ENCODE measurements at places on chromosomes 1 and 21.

DNA sequence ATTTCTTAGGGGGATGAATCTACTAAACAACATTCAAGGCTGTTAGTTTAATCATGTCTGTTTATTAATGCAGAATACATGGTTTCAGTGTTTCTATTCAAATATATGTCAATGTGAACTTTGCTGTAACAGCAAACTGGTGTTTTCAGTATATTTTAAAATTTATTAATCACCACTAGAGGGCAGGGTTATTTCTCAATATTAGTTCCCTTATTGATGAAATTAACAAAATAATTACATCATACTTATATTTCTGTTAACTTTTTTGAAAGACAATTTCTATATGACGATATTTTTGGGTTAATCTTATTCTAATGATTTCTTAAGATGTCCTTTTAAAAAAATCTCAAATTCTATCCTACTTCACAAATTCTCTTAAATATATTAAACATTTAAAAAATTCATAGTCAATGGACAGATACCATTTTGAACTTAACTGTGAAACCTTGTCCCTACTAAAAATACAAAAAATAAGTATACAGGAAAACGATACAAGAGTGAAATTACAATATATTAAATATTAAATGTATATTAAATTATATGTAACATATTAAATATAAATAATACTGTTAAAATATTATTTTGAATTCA lies 1034.1 kb upstream of the PRMT6 start:
- DNase-seq: no peak

- DNase-seq: no peak
Measured at GRCh38 chr1:246969621-246970020, 37.9 kb upstream of the AHCTF1 start.

DNA sequence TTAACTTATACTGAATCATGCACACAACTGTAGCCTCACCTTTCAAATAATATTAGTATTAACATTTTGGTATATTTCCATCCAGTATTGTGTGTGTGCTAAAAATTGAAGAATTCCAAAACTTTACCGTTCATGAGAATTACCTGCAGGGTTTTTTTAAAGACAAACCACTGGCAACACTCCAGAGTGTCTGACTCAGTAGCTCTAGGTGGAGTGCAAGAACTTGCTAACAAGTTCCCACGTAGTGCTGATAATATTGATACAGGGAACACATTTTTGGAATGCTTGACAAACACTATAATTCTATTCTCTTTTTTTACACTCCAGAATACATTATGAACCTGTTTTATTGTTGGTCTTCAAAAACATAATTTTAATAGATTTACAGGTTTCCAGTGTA lies 27.7 kb upstream of the SLC5A9 start:
- no peak for DNase-seq

GRCh38 chr1:65309304-65310077 lies at the start of gene DNAJC6:
Gene DNAJC6 (plus strand): TSS chr1:65309543. CDS start chr1:65309746, 203 bp downstream.
- DNase-seq: peak; percentile 15

- DNase-seq: no peak
Measured at GRCh38 chr1:28456078-28456477, 49.8 kb upstream of the RCC1 start.

- DNase-seq: no peak
Measured at GRCh38 chr1:49213301-49213700, 436.6 kb upstream of the BEND5 start.

DNA sequence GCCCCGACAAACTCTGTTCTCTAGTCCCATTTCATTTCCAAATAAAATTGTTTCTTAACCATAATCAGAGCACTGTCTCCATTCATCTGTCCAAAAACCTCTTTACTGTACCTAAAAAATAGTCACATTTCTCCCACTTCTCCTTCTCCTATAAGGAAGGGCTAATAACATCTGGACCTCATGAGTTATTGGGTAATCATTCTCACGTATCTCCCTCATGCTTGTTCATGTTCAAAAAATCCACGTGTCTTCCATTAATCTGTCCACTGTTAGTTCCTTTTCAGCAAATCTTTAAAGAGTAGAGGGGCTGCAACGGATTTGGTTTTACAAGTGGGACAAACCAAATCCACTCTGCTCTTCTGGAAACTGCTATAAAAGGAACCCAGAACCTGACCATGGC lies 1418.8 kb downstream of the MRPL39 start:
- no peak for DNase-seq

- DNase-seq: no peak
Measured at GRCh38 chr1:57854436-57854835, 430.6 kb upstream of the DAB1 start.

DNA sequence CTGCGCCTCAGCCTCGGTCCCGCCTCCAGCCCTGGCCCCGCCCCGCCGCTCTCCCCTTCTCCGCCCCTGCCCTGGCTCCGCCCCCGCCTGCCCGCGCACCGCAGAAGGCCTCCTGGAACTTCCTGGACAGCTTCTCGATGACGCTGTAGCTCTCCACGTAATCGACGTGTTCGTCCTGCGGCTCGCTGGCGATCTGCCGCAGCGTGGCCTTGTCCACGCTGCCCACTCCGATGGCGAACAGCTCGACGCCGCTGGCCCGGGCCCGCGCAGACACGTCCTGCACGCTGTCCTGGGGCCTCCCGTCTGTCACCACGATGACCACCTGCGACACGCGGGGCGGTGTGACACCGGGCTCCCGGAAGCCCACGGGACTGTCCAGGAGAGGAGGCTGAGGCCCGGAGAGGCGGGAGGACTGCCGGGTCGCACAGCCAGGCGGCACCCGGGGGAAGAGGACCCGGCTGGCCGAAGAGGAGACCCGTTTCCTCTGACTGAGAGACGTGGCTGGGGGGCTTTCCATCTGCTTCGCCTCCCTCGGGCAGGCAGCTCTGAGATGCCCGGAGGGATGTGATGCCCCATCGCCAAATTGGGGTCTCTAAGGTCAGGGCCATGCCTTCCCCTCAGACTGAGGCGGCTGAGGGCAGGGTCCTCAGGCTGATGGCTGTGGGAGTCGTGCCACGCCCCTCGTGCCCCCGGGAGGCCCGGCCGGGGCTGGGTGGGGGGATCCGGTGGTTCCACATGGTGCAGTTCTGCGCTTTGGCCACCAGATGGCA lies 4.6 kb downstream of the MATN1 start:
- peak; percentile 92 for DNase-seq

DNA sequence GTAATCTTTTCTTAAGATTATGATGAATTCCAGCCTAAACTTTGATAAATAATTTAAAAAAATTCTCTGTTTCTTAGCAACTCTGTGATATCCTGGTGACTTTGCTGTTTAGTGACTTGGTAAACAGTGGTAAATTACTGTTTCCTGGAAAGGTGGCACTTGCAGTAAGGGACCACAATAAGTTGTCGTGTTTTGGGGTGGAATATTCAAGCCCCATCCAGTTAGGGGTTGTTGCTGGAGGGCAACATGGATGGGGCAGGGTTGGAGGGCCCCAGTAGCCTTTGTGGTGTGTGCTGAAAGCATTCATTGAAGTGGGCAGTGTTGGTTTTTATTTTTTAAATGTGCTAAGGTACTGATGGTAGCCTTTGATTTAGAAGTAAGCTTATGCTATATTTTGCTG lies 30.3 kb downstream of the PRDM2 start:
- DNase-seq: no peak

GRCh38 chr21:35840197-35840799 lies 220.0 kb downstream of the SETD4 start:
- DNase-seq: peak; percentile 15

DNA sequence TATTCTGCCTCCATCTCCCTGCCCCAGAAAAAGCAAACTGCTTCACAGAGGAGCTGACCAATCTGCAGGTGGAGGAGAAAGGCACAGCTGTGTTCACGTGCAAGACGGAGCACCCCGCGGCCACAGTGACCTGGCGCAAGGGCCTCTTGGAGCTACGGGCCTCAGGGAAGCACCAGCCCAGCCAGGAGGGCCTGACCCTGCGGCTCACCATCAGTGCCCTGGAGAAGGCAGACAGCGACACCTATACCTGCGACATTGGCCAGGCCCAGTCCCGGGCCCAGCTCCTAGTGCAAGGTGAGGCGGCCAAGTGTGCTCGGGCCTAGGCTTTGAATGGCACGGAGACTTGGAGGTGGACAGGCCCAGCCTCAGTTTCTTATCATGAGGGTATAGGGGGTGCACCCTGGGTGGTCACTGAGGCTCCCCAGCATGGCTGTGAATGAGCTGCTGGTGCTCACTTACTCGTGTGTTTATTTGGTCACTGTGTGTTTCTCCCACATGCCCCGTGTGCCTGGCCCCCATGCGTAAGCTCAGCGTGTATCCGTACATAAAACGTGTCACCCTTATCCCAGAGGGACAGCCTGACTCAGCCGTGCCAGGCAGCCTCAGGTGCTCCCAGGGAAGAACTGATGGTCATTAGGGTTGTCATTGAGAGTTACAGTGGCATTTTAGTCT lies 75.8 kb downstream of the OBSCN start:
- no peak for DNase-seq

GRCh38 chr1:100736746-100737145 lies 17.2 kb downstream of the VCAM1 start:
- DNase-seq: no peak

DNA sequence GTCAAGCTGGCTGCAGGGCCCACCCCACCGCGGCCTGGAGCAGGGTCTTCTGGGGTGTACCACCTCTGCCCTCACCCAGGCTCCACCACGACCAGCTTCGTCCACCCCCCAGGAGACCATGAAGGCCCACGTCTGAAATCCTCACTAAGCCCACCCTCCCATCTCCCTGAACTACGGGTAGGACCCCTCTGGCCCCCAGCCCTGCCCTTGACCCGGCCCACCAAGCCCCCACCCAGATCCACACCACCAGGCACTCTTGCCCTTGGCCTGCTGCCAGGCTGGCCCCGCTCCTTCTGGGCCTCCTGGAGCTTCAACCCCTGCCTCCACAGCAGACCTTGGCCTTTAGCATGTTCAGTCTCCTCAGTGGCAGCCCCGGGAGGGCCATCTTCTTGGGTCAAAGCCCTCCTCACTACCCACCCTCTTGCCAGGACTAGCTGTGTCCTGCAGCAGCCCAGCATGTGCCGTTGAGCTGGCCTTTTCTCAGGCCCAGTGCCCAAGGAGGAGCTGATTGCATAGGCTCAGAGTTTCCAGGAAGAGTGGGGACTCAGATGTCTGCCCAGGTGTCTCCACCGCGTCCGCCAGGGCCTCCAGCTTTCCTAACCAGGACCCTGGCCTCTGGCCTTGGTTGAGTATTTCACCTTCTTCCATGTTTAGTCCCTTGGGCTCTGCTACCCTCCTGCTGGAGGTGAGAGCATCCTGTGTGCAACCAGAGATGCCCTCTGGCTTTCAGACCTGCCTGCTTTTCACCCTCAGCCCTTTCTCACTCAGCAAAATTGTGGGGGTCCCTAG lies 17.7 kb upstream of the SAMD11 start:
- no peak for DNase-seq

GRCh38 chr1:230120289-230120920 lies 53.4 kb downstream of the GALNT2 start:
- DNase-seq: no peak

DNA sequence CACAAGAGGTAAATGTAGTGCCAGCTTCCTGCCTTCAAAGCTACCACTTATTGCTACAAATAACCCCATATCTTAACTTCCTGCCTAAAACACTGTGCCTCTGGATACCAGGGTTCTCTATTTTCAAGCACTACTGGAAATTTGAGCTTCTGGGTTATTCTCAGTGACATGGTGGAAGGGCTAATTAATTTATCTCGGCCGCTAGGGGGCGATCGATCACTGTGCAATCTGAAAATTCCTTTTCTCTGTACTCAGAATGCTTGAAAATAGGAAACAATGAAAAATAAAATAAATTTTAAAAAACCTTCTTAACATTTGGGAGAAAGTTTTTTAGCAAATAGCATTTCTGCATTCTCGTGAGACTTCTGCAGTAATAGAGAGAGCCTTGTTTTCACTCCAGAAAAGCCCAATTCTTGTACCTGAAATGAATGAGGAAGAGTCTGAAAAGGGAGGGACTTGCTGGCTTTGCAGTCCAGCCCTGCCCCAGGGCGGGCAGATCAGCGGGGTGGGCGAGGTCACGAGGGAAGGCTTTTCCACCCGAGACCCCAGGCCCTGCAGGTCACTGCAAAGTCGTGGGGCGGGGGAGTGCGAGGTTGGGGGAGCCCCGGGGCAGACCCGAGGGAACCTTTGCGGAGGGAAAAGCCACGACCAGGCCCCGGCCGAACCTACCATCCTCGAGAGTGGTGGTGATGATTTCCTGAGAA lies 276.7 kb downstream of the PCP4 start:
- no peak for DNase-seq
